ENCODE measurements at places on chromosomes 12 and 14.

DNA sequence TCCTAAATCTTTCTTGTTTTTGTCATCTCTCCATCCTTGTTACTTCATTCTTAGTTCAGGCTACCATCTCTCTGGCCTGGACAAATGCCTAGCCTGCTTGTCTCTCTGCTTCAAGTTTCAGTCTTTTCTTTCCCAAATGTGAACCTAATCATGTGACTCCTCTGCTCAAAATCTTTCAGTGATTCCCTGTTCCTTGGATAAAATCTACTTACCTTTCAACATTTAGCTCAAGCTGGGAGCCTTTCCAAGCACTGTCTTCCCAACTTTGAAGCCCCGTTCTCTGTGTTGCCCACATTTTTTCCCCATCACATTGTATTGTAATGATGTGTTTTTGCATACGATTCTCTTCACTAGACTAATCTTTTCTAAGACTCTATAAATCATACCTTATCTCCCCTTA, 24.7 kb downstream of the SLC7A8 start:
- DNase-seq = no peak
- no peak overlapping the region for H3K27ac ChIP-seq
- H3K4me1 ChIP-seq = peaks cover 56% of the 10 kb centered on the region
- H3K27me3 ChIP-seq = peaks cover 6% of the 10 kb centered on the region

- DNase-seq = no peak
- H3K4me1 ChIP-seq = peaks cover 15% of the 10 kb centered on the region
- no peak overlapping the region for H3K4me3 ChIP-seq
- no peaks in the 10 kb centered on the region for H3K36me3 ChIP-seq
- no peak overlapping the region for H3K27ac ChIP-seq
Measured at GRCh38 chr12:58965568-58965967, 45.3 kb upstream of the LRIG3 start.

DNA sequence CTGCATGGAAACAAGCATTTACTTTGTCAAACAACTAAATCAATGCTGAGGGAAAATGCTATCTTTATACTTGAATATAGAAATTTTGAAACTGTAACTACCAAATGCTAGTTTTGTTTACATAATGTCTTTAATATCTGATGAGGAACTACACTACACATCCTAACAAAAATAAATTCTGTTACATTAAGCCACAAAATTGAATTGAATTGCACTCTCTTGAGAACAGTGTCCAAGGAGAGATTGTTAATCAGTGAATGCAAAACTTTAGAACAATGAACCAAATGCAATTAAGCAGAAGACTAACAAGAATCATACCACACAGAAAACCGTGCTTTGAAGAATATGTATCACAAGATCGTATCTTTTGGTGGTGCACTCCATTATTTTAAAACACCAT, 141.6 kb downstream of the CNTN1 start:
- no peaks in the 10 kb centered on the region for H3K27me3 ChIP-seq
- no peak overlapping the region for H3K27ac ChIP-seq

- DNase-seq = no peak
- no peak overlapping the region for H3K4me3 ChIP-seq
- peaks cover 1% of the 10 kb centered on the region for H3K27me3 ChIP-seq
- H3K27ac ChIP-seq = peak overlapping the region; percentile 11
- H3K36me3 ChIP-seq = no peaks in the 10 kb centered on the region
Measured at GRCh38 chr14:69043596-69044260, 64.6 kb upstream of the ACTN1 start.

DNA sequence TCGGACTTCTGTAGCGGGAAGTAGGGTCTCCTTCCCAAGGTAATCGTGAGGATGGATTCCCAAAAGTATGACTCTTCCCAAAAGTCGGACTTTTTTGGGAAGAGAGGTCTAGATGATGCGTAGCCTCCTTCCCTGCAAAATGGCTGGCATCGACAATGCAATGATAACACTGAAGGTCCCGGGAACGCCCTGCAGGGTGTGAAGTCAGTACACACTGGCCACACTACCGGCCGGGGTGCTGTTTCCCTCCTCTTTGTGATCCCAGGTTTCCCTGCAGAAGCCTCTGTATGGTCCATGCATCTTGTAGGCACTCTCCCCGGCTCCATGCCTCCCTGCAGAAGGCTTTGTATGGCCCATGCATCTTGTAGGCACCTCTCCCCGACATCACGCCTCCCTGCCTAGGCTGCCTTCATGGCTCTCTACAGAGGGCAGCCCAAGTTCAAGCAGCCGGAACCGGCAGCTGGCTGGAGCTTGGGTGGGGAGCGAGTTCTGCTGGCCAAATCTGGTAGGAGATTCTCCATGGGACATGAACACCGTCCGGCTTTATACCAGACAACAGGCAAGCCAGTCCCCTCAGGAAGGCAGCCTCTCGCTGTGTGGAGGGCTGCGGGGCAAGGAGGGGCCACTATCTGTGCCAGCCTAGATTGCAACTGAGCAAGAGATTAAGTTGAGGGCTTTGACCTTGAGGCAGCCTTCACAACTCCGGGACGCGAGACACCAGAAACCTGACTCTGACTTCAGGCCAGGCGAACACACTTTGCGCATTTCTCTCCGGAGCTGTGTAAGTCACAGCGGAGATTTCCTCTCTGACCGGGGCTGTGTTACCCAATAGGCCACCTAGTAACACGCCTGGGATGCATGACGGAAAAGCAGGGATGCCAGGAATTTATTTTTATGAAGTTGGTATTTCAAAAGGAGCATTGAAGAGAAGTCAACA, 23.5 kb downstream of the FZD10 start:
- H3K27me3 ChIP-seq = peaks cover 5% of the 10 kb centered on the region
- no peaks in the 10 kb centered on the region for H3K4me1 ChIP-seq
- no peak overlapping the region for H3K27ac ChIP-seq
- no peak overlapping the region for H3K4me3 ChIP-seq
- DNase-seq = no peak

DNA sequence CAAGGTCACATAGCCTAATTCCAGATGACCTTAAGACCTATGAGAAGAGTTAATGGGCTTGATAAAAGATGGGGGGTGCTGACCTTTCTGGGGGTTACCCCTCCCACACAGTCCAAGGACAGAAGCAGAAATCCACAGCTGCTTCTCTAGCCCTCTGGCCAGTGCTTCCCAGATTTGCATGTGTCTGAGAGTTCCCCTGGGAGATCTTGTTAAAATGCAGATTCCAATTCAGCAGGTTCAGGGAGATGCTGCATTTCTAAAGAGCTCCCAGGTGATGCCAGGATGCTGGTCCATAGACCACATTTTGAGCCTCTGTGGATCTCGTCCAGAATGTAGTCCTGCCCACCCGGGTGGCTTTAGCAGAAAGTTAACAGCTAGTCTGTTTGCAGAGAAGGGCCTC, 82.1 kb downstream of the WSCD2 start:
- no peaks in the 10 kb centered on the region for H3K36me3 ChIP-seq
- no peak overlapping the region for H3K27ac ChIP-seq
- no peaks in the 10 kb centered on the region for H3K27me3 ChIP-seq
- no peaks in the 10 kb centered on the region for H3K4me1 ChIP-seq
- H3K4me3 ChIP-seq = no peak overlapping the region
- no peak for DNase-seq

DNA sequence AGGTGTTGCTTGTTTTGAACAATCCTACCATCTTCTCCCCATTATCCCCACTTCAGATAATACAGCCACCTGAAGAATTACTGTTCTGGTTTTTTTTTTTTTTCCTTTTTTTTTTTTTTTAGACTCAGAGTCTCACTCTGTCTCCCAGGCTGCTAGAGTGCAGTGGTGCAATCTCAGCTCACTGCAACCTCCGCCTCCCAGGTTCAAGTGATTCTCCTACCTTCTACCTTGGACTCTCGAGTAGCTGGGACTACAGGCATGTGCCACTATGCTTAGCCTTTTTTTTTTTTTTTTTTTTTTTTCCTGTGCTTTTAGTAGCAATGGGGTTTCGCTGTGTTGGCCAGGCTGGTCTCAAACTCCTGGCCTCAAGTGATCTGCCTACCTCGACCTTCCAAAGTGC, 179.4 kb upstream of the ABCD2 start:
- H3K4me1 ChIP-seq = no peaks in the 10 kb centered on the region
- H3K27ac ChIP-seq = no peak overlapping the region
- H3K36me3 ChIP-seq = no peaks in the 10 kb centered on the region
- H3K27me3 ChIP-seq = no peaks in the 10 kb centered on the region

GRCh38 chr12:109179927-109180326, 63.5 kb downstream of the ACACB start:
- peaks cover 3% of the 10 kb centered on the region for H3K4me1 ChIP-seq
- no peaks in the 10 kb centered on the region for H3K36me3 ChIP-seq
- H3K27me3 ChIP-seq = peaks cover 1% of the 10 kb centered on the region
- no peak overlapping the region for H3K27ac ChIP-seq
- no peak overlapping the region for H3K4me3 ChIP-seq
- DNase-seq = no peak

- H3K4me1 ChIP-seq = no peaks in the 10 kb centered on the region
- no peak for DNase-seq
- H3K27me3 ChIP-seq = no peaks in the 10 kb centered on the region
- H3K27ac ChIP-seq = no peak overlapping the region
Measured at GRCh38 chr14:52078721-52079120, 9.9 kb upstream of the NID2 start.

GRCh38 chr12:106245767-106246166, 2.1 kb downstream of the CKAP4 start:
- H3K27ac ChIP-seq = no peak overlapping the region
- H3K36me3 ChIP-seq = peaks cover 4% of the 10 kb centered on the region
- H3K4me1 ChIP-seq = peaks cover 13% of the 10 kb centered on the region
- no peaks in the 10 kb centered on the region for H3K27me3 ChIP-seq
- DNase-seq = no peak
- H3K4me3 ChIP-seq = peak overlapping the region; percentile 70

DNA sequence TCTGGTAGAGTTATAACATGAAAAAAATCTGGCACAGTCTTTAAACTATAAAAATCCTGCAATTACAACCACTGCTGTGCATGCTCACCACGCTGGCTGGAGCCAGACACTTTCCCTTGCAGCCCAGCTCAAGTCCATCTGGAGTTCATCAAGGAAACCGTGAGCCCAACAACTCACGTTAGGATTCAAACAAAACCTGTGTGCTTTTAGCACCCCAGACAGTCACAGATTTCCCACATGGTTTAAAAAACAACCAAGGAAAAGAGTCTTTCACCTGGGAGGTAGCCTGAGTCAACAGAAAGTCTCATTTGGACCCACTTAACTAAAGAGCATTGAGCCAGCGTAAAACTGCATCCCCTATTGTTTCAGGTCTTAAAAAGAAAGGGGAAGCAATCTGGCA, 4.7 kb downstream of the LRIG3 start:
- H3K36me3 ChIP-seq = peaks cover 35% of the 10 kb centered on the region
- H3K4me1 ChIP-seq = peaks cover 33% of the 10 kb centered on the region

DNA sequence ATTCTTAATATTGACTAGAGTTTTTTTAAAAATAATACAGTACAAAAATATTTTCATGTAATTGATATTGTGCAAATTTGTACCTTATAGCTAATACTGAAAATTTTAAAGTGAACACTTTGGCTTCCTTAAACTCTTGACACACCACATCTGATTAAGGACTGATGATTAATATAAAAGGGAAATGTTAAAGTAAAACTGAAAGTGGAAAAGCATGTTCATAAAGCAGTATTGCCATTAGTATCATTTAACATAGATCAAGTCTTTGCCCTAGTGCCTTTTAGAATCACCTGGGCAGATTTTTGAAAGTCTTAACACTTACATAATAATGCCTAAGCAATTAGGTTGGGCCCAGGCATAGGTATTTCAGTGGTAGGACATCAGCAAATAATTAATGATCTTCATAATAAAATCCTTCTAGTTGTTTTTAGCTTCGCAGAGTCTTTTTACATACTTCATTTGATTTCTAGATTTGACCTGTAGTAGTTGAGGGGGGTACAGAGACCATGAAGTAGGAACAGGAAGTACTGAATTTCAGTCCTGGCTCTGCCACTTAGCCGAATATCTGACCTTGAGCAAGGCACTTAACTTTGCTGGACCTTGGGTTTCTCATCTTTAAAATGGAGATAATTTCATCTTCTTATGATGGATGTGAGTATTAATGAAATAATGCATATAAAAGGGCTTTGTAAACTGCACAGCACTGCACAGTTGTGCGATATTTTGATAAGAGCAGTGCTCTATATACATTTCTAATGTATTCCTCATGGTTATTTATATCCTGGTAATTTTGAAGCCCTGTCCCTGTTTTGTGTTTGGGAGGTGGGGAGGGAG, 43.7 kb downstream of the MARK3 start:
- H3K4me3 ChIP-seq = no peak overlapping the region
- peaks cover 6% of the 10 kb centered on the region for H3K4me1 ChIP-seq
- no peak for DNase-seq
- peaks cover 2% of the 10 kb centered on the region for H3K27me3 ChIP-seq

GRCh38 chr14:65502676-65503124, 90.2 kb downstream of the FUT8 start:
- peaks cover 5% of the 10 kb centered on the region for H3K36me3 ChIP-seq
- DNase-seq = no peak
- peak overlapping the region; percentile 47 for H3K4me3 ChIP-seq
- no peaks in the 10 kb centered on the region for H3K27me3 ChIP-seq

GRCh38 chr14:102588821-102589220, 3.6 kb upstream of the RCOR1 start:
- H3K27me3 ChIP-seq = peaks cover 12% of the 10 kb centered on the region
- peaks cover 44% of the 10 kb centered on the region for H3K4me1 ChIP-seq
- peaks cover 3% of the 10 kb centered on the region for H3K36me3 ChIP-seq

DNA sequence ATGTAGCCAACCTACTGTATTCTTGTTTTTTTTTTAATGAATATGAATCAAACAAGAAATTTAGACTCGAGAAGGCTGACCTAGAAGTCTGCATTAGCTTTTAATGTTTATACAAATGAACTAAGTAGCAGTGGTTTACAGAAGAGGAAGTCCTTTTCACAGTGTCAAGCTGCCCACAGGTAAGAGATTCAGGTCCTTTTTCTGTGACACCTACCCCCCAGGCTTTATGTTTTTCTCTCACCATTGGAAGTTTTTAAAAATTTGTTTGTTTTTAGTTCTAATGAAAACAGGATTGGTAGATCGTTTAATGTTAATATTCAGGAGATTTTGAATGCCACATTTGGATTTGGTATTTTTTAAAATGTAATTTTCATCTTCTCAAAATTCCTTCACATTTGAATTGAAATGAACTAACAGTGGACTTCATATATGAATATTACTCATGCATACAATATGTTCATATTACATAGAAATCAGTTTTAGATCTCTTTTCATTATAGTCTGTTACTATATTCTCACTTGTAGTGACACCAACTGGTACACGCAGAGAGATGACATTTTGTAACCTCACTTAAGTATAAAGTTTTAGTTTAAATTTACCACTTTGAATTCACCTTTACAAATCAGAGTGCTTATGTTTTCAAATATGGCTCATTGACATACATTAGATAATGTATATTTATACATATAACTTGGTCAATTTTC, 29.7 kb downstream of the ATF7IP start:
- H3K27ac ChIP-seq = peak overlapping the region; percentile 17
- no peak overlapping the region for H3K4me3 ChIP-seq
- peaks cover 26% of the 10 kb centered on the region for H3K4me1 ChIP-seq
- no peaks in the 10 kb centered on the region for H3K36me3 ChIP-seq
- peaks cover 1% of the 10 kb centered on the region for H3K27me3 ChIP-seq
- no peak for DNase-seq

Data from endothelial cell (in vitro differentiated cells).